ENCODE measurements at places on chromosomes 11 and 22.

DNA sequence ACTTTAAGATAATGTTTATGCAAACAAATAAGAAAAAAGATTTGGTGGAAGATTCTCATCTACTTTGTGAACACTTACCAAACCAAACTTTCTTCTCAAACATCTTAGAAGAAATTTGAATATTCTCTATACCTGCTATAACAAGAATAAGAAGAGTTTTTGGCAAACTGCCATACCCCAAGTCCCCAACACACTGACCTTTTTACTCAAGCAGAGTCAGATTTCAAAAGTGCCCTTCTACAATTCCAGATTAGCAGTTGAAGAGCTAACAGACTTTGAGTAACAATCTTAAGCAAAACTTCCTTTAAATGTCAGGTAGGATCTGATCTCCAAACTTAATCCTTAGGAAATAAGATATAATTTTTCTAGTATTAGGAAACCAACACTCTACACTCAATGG lies 33.9 kb downstream of the TSG101 start:
- DNase-seq: no peak

DNA sequence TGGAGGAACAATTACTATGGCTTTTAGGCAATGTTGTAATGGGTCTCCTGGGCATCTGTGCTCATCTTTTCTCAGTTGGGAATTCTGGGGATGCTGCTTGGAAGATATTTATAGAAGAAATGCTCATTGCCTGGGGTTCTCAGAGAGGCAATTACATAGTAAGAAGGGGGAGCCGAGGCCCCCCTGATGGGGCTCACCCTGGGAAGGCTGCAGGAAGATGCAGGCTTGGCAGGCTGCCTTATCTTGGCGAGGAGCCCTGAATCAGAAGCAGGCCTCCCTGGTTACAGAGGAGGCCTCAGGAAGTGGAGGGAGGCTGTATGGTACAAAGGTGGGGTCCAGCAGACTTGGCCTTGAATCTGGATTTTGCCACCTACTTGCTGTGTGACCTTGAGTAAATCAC lies 60.6 kb upstream of the CRYBB3 start:
- DNase-seq: no peak

- DNase-seq: no peak
Observed at GRCh38 chr22:46178755-46179505, 28.6 kb downstream of the PPARA start.

DNA sequence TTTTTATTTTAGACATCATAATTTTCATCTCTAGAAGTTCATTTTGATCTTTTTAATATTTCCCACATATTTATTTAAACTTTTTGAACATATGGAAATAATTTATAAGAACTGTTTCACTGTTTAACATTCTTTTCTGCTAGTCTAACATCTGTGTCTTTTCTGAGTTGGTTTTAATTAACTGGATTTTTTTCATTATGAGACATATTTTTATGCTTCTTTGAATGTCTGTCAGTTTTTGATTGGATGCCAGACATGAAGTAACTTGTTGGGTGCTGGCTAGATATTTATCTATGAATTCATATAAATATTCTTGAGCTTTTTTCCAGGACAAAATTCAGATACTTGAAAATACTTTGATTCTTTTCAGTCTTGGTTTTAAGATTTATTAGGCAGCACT lies 317.8 kb upstream of the NCAM1 start:
- DNase-seq: no peak

GRCh38 chr11:71178076-71178475 lies 74.3 kb downstream of the SHANK2 start:
- DNase-seq: no peak

DNA sequence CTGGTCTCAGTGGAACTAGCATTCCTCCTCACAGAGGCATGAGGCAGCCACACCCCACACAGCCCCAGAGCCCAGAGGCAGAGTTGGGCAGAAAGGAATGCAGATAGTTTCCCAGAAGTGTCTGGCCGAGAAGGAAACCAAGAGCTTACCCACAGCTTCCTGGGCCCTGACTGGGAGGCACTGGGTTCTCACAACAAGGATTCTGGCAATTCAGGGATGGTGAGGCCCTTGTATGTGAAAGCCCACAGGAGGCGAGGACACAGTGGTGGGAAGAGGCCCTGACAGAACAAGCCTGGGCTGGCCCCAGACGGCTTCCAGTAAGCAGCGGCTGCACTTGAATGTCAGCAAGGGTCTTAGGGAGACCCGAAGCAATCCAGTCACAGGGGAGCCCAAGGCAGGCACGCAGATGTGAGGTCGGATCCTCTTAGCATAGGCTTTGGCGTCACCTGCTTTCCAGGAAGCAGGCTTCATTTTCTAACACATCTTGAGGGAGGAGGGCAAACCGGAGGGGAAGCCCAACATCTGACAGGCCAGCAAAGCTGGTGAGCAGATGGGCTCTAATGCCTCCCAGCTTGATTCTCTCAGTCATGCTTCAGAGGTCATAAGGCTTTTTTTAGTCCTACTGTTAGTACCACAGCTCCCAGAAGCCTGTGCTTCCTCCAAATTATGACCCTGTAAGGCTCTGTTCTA lies 78.3 kb upstream of the AKIP1 start:
- peak; percentile 72 for DNase-seq

GRCh38 chr11:116030697-116031331 lies 526.6 kb upstream of the CADM1 start:
- DNase-seq: no peak

DNA sequence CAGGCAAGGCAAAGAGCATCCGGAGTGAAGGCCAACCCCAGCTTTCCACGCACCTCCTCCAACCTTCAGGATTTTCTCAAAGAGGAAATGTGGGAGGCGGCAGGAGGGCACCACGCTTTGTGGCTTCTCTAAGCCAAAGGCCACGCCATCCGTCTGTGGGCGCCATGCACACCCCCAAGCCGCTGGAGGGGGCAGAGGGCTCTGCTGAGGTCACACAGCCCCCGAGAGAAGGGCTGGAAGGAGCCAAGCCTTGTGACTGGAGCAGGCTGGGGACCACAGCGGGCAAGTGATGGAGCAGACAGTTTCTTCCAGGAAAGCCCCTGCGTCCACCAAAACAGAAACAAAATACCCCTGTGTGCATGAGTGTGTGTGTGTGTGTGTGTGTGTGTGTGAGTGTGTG lies 527.4 kb downstream of the BRD1 start:
- DNase-seq: no peak

GRCh38 chr11:102957953-102958352 lies 2.4 kb upstream of the MMP13 start:
- no peak for DNase-seq

DNA sequence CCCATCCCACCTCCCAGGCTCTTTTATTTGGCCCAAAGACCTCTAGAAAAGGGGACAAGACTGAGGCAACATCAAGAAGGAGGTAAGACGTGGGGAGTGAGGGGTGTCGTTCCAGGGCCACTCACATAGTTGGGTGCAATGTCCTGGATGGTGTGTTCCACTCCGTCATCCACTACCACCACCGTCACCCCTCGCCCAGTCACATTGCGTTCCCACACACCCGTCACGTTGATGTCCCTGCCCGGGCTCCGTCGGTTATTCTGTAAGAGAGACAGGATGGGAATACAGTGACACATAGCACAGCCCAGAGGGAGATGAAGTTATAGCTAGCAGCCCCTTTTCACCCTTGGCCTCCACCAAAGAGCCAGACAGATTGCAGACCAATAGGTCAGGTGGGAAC lies 3.8 kb downstream of the PCSK7 start:
- DNase-seq: no peak

GRCh38 chr11:46389450-46390330 lies 1.9 kb downstream of the CHRM4 start:
- DNase-seq: no peak

DNA sequence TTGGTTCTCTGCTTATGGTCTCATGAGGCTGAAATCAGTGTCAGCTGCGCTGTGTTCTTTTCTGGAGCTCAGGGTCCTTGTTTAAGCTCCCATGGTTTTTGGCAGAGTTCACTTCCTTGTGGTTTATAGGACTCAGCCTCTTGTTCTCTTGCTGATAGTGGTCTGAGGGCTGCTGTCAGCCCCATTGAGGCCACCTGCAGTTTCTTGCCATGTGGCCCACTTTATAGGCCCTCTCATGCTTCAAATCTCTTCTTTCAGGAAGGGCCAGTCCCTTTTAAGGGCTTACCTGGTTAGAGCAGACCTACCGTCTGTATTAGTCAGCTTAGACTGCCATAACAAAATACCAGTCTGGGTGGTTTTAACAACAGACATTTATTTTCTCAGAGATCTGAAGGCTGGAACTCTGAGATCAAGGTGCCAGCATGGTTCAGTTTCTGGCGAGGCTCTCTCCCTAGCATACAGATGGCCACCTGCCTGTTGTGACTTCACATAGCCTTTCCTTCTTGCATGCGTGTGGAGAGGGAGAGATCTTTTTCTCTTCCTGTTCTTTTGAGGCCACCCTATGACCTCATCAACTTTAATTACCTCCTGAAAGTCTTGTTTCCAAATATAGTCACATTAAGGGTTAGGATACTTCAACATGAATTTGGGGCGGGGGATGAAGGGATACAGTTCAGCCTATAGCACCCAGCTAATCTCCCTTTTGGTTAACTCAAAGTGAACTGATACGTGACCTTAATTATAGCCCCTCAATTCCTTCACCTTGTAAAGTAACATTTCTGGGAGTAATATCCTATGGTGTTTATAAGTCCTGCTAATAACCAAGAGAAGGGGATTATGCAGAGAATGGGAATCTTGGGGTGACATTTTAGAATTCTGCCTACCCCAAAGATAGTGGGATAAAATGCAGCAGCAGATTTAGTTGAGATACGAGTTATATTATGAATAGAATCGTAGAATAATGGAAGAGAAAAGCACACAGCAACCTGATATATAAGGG lies 131.8 kb downstream of the UVRAG start:
- DNase-seq: no peak

GRCh38 chr22:45265535-45265934 lies 19.2 kb upstream of the UPK3A start:
- no peak for DNase-seq

DNA sequence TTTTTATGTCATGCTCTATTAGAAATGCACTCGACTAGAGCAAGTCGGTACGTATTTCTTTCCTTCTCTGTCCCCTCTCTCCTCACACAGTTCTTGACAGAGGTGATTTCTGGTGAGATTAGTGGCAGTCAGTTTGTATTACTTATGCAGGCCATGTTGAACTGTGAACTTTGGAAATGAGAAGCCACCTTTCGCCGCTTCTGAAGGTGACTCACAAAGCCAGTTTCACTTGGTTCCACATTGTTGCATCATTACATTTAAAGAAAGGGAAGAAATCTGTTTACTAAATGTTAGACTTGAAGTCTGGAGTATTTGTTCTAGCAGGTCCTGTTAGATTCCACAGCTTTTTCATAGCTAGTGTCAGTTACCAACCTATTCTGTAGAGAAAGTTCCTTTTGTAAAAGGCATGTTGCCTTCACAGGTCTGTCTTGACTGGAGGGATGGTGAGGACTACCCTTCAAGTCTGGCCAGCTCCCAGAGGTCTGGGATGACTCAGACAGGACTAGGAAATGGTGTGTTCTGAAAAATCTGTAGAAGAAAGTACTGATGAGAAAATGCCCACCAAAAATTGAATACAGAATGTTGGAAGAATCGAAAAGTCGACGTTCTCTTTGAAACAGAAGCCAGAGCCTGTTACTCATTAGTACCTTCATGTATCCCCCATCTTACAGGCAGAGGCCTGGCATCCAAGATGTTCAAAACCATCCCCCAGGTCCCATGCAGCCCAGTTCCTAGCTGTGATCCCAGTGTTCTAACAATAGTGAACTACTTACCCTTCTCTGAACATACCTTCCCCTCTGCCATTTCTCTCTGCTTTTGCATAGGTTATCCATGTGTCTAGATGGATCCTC lies 181.4 kb downstream of the DBX1 start:
- DNase-seq: peak; percentile 51

DNA sequence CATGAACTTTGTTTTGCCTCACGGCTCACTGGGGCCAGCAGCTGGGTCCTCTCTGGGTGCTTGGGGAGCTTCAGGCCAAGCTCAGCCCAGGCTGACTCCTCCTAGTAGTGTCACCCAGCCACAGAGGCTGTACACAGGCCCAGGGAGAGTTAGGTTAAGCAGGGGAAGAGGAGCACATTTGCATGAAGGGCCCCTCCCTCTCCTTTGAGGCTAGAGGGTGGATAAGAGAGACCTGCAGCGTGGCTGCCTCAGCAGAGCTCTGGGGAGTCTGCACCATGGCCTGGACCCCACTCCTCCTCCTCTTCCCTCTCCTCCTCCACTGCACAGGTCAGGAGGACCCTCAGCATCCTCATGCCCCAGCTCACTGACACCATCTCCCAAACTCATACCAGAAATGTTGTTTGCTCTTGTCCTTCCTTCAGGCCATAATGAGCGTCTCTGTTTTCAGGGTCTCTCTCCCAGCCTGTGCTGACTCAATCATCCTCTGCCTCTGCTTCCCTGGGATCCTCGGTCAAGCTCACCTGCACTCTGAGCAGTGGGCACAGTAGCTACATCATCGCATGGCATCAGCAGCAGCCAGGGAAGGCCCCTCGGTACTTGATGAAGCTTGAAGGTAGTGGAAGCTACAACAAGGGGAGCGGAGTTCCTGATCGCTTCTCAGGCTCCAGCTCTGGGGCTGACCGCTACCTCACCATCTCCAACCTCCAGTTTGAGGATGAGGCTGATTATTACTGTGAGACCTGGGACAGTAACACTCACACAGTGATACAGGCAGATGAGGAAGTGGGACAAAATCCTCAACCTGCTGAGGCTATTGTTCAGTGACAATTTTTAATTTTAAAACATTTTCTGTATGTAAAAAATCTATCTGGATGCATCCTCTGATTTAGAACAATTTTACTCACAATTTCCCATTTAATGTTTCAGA lies 82.4 kb upstream of the VPREB1 start:
- no peak for DNase-seq

GRCh38 chr11:26937386-26937785 lies 56.5 kb upstream of the FIBIN start:
- no peak for DNase-seq

- no peak for DNase-seq
Observed at GRCh38 chr11:118629761-118630661, 22.6 kb downstream of the PHLDB1 start.

- no peak for DNase-seq
Observed at GRCh38 chr11:31477528-31478222, 31.7 kb downstream of the IMMP1L start.

GRCh38 chr11:12653729-12654128 lies 20.5 kb upstream of the TEAD1 start:
- no peak for DNase-seq

- no peak for DNase-seq
Observed at GRCh38 chr11:80462211-80462610, 1021.4 kb upstream of the TENM4 start.

DNA sequence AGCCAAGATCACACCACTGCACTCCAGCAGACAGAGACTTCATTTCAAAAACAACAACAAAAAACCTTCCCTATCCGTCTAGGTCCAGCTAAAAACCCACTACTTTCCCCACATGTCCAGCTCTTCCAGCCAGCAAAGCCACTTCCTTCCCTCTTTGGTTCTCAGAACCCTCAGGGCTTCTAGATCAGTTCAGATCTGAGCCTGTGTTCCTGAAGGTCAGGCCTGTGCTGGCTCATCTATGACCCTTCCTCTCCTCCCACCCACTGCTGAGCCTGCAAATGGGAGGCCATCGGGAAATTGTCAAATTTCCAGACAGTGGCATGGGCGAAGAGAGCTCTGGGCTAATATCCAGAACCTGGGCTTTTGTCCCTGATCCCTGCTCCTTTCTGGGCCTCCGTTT lies 37.8 kb downstream of the SLCO2B1 start:
- DNase-seq: no peak

Measured in AG09319 (cell line).